ENCODE measurements at places on chromosomes 3 and 15.

DNA sequence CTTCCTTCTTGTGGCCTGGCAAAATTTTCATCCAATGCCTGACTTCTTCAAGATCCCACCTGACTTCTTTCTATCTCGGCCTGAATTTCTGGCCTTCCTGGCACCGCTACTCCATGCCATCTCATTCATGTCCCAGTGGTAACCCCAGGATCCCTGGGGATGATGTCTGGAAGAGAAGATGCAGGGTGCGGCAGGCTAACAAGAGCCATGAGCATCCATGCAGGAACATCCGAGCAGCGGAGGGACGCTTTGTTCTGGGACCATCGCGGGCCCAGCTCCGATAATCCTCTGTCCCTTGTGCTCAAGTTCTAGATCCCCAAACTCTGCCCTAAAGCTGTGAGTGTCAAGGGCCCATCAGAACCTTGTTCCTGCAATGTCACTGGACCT lies 10.9 kb downstream of the MYL3 start:
- DNase-seq: no peak

DNA sequence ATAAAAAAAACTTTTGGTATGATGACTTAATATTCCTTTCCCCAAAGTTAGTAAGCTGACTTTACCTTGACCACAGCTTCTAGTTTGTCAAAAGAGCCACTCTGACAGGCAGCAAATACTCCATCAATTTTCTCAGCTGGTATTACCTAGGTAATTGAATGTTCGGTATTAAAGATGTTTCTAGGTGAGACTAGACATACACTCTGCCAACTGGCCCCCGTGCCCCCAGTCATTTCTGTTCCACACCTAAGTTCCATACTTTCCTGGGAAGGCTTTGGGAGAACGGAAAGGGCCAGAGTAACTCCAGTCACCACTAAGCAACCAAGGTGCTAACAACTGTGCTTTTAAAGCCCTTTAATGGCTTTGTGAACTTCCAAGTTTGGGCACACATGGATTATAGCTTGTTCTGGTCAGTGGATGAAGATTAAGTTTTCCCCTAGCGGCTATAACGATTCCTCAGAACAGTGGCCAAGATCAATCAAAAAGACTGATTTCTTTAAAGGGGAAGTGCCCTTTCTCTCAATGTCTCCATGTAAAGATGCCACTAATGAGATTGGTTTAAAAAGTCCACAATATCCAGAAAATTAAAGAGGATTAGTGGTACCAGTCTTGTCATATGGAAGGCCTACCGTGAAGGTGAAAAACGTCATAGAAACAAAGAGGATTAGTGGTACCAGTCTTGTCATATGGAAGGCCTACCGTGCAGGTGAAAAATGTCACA lies 7.0 kb downstream of the EIF4A2 start:
- DNase-seq: no peak

- DNase-seq: no peak
Measured at GRCh38 chr3:89261673-89262072, 154.3 kb downstream of the EPHA3 start.

- DNase-seq: no peak
Measured at GRCh38 chr3:134373271-134374104, 759 bp downstream of the AMOTL2 start.

GRCh38 chr3:173287361-173287760 lies 110.2 kb upstream of the NLGN1 start:
- no peak for DNase-seq

- no peak for DNase-seq
Measured at GRCh38 chr15:69417581-69417980, 3.4 kb downstream of the KIF23 start.

GRCh38 chr15:46312133-46312740 lies 677.4 kb downstream of the SQOR start:
- DNase-seq: no peak

GRCh38 chr15:40048211-40048792 lies 9.3 kb upstream of the SRP14 start:
- DNase-seq: no peak

- no peak for DNase-seq
Measured at GRCh38 chr3:146498002-146498736, 28.8 kb upstream of the PLSCR2 start.

DNA sequence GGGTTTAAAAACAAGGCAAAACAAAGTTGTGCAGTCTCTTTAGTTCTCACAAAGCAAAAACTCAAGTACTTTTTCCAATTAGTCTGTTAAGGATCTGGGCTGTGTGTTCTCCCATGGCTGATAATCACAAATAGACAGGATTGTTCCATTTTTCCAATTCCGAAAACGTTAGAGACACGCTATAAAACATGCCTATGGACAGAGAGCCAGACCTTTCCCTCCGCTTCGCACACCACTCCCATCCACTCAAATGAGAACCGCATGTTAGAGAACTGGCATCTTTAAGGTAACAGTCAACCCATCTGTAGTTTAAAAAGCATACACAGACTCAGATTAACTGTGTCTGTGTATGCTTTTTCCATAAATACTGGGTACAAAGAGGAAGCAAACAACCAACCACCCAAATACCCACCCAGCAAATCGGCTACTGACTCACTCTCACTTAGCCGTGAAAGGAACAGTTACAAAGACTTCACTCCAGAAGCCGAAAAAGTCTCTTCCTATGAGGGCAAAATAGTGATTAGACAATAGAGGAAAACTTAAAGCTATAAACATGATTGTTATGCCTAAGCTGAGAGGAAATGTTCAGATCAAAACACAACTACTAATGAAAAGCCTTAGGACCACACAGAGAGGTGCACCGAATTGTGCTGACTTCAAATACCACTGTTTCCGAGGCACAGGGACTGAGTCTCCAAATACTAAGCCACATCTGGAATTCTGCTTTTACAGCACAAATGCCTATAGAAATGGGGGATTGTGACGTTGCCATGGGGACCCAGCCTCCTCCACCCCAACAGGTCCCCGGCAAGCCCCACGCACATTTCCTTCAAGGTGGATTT lies 36.1 kb downstream of the IL17RD start:
- DNase-seq: no peak

DNA sequence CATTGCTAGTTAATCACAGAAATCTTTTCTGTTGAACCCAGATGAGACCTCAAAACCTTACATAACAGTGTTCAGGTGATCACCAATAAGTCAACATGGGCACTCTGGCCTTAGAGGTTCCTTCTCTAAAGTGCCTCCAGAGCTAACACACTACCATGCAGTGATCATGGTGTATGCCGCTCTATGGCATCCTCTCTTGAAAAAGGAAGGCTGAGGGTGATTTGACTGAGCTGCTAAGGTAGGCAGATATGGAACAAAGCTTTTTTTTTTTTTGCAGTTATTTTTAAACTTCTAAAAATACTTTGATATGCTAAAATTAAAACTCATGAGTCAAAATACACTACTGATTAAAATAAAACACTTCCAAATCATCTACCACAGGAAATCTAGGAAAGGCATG lies 46.0 kb downstream of the IGF2BP2 start:
- no peak for DNase-seq

GRCh38 chr3:190746531-190746930 lies 116.0 kb downstream of the GMNC start:
- DNase-seq: no peak

GRCh38 chr15:74400313-74400860 lies 32.9 kb upstream of the CYP11A1 start:
- no peak for DNase-seq

DNA sequence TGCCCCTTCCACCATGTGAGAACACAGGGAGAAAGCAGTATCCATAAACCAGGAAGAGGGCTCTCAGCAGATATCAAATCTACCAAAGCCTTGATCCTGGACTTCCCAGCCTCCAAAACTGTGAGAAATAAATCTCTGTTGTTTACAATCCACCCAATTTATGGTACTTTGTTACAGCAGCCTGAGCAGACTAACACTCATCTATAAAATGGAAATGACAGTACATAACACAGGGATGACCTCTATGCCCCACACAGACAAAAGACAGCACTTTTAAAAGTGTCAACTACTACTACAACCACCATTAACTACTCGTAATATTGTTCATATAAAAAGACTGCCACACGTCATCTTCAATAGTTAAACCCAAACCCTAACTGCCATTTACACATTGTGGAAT lies 5.7 kb downstream of the RYK start:
- no peak for DNase-seq

DNA sequence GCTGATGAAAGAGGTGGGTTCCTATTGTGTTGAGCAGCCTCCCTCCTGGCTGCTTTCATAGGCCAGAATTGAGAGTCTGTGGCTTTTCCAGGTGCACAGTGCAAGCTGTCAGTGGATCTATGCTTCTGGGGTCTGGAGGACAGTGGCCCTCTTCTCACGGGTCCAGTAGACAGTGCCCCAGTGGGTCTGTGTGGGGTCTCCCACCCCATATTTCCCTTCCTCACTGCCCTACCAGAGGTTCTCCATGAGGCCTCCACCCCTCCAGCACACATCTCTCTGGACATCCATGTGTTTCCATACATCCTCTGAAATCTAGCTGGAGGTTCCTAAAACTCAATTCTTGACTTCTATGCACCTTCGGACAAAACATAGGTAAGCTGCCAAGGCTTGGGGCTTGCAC lies 201.2 kb downstream of the FAM43A start:
- DNase-seq: no peak

DNA sequence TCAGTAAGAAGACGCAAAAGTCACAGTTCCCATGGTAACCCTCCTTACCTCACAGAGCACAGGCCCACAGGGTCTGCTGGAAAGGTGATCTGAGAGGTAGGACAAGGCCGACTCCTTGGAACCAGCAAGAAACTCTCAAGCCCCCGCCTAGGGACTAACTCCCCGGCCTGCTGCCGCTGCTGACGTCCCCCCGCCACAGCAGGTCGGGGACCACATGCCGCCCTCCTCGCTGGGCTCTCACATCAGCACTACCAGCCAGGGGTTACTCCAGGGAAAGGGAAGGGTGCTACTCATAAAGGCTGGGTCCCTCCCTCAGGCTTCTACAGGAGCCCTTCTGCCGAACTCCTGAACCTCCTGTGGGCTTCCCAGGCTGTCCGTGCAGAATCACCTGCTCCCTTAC lies 94.2 kb downstream of the XXYLT1 start:
- no peak for DNase-seq

DNA sequence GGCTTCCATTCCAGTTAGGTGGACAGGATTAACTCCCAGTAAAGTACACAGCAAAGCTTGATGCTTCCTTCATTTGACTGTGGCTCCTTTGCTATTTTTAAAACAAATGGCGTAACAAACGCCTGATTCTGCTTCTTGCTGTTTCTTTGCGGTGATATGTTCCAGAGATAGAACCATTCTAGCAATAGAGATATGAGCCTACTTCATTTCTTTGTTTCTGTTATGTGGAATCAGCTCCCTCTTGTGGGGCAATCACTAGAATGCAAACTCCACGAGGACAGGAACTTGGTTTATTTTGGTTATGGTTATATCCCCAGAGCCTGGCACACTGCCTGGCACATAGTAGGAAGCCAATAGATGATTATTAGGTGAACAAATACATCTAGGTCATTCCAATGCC lies 122.6 kb upstream of the SLC6A11 start:
- DNase-seq: no peak

DNA sequence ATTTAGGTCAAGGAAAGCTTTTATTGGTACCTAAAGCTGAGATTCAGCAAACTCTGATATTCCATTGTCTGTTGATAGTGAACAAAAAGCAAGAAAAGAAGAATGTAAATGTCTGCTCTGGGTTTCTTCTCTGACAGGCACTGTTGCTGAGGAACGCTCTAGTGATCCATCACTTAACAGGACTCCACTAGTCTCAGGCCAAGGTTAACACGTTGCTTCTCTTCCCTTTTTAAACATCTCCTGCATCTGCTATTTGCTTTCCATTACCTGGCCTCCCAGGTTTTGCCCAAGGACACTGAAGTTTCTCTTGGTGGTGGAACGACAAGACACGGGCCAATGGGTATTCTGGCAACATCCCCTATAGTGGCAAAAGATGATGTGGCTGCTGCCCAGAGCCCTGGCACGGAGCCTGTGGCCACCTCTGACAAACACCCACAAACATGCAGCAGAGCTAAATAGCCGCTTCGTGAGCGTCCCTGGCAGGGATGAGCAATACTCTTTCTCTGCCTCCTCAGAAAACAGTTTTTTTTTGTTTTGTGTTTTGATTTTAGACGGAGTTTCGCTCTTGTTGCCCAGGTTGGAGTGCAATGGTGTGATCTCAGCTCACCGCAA lies 97.8 kb upstream of the AKAP13 start:
- peak; percentile 32 for DNase-seq

GRCh38 chr3:39295184-39295775 lies 15.4 kb upstream of the CX3CR1 start:
- DNase-seq: no peak

GRCh38 chr3:165549665-165550064 lies 287.6 kb downstream of the BCHE start:
- DNase-seq: no peak

DNA sequence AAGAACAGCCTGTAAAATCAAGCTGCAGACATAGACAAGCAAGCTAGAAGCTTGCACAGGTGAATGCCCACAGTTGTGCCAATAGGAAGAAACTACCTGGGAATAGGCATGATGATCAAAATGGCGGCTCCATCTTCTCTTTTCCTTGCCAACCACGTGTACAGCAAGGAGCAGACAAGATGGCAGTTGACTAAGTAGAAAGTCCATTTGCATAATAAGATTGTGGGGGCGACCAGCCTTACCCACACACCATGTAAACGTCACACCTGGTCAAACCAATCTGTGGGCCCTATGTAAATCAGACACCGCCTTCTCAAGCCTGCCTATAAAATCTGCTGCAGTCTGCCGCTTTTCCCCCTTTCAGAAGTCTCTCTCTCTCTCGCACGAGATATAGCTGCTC lies 25.1 kb upstream of the ANKRD34C start:
- DNase-seq: no peak

- DNase-seq: no peak
Measured at GRCh38 chr15:40344631-40345120, 3.9 kb upstream of the CCDC9B start.

DNA sequence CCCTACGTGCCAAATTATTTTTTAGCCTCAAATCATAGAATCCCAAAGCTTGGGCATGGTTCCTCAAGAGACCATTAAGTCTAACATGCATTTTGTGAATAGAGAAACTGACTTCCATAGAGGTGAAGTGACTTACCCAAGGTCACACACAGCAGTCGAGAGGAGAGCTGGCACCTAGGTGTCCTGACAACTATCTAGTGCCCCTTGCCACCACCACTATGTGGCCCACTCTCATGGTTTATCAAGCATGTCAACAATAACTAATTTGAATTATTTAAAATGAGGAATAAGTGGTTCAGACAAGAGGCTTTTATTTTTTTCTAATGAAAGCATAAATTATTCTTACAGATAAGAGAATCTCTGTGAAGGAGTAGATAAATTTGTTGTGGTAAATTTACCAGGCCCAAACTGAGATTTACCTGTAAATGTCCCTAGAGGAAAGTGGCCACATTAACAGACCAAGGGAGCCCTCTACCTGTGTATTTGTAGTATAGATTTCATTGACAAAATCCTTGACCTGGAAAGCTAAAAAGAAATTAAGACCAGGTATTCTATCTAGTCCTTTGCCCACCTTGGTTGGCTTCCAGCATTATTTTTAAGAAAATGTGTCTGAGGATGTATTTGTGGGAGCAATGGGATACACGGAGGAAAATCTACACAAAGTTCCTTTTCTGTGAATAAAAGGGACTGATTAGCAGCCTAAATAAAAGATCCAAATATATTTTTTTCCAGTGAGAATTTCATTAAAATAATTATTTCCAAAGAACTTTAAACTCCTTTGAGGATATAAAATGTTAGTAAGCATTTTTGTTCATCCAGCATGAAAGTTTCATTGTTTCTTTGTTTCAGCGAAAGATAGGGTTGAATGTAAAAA lies 49.1 kb downstream of the IQCH start:
- DNase-seq: no peak

- DNase-seq: no peak
Measured at GRCh38 chr15:80466543-80466942, 62.4 kb downstream of the ARNT2 start.

Measured in GM04503 (cell line).